ENCODE measurements at places on chromosomes 11 and 22.

DNA sequence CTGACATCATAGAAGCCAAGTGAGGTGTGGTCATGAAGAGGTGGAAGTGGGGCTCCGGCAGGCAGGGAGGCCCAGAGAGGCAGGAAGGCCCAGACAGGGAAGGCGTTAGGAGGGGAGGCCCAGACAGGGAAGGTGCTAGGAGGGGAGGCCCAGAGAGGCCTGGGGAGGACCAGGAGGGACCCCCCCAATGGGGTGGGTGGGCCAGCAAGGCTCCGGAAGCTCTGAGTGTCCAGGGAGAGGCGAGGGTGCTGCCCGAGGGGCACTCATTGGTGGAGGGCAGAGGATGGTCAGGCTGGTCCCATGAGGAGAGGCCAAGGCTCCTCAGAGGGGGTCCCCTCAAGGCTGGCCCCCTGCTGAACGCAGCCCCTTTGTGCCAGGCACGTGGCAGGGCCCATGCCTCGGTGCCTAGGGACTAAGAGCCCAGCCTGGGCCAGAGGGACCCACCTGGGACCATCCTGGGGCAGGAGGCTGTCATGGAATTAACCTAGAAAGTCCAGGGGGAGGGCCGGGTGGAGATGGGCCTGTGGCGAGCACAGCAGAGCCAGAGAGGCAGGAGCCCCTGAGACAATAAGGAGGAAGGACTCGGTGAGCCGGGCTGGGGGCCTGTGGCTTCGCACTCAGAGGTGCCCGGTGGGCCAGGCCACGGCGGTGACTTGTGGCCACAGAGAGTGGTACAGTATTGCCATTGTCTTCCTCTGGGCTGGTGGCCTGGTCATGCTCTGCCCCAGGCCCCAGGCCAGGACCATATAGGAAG is 12.2 kb downstream of the PHLDA2 start:
- no peak for DNase-seq

DNA sequence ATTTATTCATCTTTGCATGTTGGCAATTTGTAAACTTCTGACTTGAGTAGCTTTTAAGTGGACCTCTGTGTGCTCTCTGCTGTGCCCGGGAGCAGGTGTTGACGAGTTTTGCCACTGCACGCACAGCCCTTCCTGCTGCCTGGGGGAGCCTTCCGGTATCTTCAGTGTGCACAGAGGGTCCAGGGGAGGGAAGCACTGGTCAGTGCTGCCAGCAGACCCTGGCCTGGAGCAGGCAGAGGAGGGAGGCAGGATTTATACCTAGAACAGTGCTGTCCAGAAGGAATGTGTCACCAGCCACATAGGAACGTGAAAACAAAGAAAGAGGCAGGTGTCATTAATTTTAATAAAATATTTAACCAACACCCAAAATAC is 403.6 kb downstream of the TBC1D22A start:
- DNase-seq, result no peak

- no peak for DNase-seq
Observed at GRCh38 chr11:45089251-45089650, 57.2 kb upstream of the PRDM11 start.

DNA sequence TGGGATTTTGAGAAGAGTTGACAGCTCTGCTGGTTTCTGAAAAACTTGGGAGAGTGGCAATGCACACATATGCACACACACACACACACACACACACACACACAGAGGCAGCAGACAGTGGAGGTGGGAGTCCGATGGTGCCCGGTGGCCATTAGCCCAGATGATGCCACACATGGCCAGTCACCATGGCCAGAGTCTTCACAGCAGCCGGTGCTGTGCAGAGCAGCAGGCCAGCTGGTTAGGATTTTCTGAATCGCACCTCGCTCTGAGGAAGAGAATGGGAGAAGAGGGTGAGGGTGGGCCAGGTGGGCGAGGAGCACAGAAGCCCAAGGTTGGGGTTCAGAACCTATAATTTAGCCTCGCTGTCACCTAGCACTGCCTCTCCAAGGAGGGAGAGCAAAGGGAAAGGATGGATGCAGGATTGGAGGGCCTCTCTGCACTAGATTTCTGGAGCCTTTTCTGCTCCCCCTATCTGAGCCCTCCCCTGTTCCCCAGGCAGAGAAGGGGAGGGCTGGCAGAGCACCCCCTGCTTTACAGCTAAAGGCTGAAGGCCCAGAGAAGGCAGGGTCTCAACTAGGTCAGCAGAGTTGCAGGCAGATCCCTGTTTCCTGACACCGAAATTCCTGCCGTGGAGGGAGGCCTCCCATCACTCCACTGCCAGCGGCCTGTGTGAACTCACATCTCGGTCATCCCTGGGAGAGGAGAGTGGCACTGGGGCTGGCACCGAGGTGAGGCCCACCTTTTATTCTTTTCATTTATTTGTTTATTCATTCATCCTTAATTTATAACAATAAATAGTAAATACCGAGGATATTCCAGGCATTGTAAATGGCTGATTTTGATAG is 25.8 kb upstream of the FXYD6 start:
- no peak for DNase-seq

DNA sequence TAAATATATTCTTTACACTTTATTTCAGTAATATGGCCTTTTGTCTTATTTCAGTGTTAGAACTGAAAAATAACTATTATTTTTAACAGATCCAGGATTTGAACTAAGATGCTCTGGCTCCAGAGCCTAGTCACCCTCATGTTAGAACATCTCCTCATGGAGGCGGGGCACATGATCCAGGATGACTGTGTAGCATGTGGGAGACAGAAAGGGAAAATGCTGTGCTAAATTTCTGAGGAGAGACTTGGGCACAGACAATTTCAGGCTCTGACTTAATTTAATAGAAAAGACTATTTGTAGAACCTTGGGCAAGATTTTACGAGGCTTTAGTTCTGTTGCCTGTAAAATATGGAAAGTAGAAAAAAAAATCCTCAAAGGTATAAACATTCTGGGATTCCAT is 24.1 kb downstream of the CTSC start:
- DNase-seq, result no peak

DNA sequence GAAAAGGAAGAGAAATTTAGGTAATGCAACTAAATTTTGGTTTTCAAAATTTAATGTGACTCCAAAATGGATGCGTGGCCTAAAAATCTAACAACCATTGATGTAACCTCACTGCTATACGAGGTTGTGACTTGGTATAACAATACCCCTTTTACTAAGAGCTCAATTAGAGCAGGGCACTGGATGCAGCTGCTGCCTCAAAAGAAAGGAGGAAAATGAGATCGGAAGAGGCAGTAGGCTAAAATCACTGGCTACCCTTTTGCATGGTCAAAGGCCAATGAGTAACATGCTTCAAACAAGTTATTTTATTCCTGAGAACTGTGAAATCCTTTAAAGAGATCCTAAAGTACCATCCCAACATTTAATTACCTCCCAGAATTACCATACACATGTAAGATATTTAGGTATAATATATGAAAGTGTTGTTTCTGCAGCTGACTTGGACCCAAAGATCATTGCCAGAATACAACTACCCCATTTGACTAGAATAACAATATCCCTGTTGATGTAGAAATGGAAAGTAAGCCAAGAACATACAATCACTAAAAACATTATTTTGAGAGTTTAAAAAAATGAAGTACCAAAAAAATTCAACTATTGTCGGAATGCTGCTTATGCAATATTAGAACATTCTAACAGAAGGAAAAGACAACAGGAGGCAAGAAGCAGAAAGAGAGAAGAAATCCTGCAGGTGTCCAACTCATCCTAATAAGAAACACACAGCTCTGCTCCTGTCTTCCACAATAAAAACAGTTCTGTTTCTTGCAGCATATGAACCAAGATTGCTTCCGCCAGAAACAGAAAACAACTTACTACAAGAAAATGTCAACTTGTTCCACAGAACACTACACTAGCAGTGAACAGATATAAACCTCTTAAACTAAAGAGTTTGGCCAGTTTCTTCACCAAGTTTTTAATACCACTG is 15.0 kb downstream of the SIK3 start:
- DNase-seq, result peak; percentile 18

- no peak for DNase-seq
Observed at GRCh38 chr22:49934160-49934890, 15.9 kb downstream of the CRELD2 start.

DNA sequence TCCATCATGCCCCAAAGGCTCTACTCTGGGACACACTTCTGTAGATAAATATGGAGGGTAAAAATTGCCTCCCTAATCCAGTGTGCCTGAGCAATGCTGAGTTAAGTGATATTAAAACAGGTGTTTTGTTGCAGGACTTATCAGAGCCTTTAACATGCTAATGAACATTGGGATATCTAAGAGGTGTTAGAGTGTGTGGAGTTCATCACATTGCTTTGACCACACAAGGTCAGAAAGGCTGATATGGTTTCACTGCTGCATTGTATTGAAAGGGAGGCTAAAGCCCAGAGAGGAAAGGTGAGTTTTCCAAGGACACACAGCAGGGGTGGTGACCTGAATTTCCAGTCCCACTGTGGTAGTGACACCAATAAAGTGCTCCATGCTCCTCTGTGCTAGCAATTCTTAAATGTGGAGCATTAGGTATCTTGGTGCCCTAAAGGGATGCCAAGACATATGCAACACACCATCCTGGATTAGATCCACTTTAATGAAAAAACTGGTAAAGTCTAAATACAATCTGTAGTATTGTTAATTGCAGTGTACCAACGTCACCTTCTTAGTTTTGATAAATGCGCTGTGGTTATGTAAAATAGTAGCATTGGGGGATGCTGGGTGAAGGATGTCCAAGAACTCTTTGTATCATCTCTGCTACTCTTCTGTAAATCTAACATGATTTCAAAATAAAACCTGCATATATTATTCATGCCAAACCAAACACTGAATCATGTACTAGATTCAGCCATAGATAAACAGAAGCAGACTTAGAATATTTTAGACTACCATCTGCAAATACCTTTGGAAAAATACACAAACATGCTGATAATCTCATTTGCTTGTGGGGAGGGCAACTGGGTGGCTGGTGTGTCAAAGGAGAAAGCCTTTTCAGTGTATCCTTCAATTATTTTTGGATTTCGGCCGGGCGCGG is 45.8 kb downstream of the MIAT start:
- no peak for DNase-seq

DNA sequence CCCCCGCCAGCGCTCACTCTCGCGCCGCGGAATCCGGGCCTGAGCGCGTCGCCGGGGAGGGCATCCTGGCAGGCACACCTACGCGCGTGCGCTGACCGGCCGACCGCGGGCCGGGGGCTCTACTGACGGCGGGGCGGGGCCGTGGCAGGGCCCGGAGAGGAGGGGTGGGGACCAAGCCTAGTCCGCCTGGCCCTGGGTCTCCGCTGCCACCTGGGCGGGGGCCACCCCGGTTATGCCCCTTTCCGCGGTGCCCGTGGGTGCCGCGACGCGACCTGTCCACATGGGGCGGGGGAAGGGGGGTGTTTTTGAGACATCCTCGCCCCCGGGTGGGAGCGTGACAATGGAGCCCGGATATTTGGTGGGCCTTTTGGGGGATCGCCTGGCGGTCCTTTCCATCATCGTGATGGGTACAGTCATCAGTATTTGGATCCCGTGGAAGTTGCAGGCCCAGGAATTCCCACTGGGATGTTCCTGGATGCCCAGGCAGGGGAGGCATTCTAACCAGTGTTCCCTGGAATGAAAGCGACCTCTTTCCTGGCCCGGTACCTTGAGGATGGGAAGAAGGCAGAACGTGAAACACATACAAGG is 2.2 kb downstream of the NCAM1 start:
- DNase-seq, result peak; percentile 83

- DNase-seq, result no peak
Observed at GRCh38 chr11:121767433-121767832, 314.7 kb upstream of the SORL1-AS1 start.

GRCh38 chr11:64314146-64314804 is 3.1 kb downstream of the TRMT112 start:
- no peak for DNase-seq

GRCh38 chr11:72553706-72554105 is 119.4 kb upstream of the CLPB start:
- no peak for DNase-seq

GRCh38 chr11:122697636-122698167 is 42.2 kb downstream of the UBASH3B start:
- DNase-seq, result no peak

- no peak for DNase-seq
Observed at GRCh38 chr22:36773935-36774334, 2.0 kb downstream of the IFT27 start.

DNA sequence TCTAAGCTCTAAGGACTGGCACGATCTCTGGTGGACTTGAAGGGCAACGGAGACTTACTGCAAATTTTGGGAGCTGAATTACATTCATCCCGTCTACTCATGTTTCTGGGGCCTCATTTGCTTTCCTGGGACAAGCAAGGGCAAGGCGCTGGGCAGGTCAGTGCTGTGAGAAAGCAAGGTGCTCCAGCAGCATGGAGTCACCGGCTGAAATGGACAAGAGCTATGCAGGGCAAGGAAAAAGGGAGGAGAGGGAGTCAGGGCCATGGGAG is 25.6 kb downstream of the FLI1 start:
- DNase-seq, result no peak
